ENCODE measurements at places on chromosomes 12 and 14.

GRCh38 chr14:96285667-96286066 is 29.7 kb downstream of the BDKRB1 start:
- no peak for DNase-seq

GRCh38 chr14:70897464-70897863 is 9.8 kb upstream of the PCNX1 start:
- DNase-seq = no peak

DNA sequence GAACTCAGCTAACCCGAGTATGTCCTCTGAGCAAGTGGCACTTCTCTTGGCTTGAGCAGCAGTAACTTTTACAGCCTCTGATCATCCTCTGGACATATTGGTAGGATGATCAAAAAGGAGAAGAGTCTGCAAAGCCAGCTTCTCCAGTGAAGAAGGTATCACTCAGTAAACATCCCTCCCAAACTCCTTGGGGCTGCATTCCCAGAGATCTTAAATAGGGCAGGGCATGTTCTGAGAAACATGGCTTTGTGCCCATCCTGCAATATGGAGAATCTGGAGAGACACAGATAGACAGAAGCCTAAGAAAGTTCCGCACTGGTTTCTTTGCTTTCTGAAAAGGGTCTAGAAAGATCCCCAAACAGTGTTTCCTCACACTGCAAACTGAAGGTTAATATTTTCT is 65.4 kb downstream of the RBM19 start:
- no peak for DNase-seq

DNA sequence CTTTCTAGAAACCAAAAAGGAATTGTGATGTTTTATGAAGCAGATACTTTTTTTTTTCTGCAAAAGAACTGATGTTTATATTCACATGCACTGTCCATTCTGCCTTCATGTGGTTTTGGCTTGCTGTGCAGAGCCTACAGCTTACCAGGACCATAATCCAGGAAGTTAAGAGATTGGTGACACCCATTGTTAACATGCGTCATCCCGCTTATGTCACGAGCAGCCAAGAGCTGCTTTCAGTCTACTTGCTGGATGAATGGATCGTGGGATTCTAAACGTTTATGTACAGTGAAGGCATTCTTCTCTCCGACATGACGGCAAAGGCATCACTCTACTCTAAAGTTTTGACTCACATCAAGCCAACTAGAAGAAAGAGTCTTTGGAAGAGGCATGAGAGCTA is 76.6 kb downstream of the PAX9 start:
- no peak for DNase-seq

Measured in globus pallidus (tissue), 1 donor.